Esophagus squamous epithelium (tissue), 5 donors: ENCODE measurements at places on chromosomes 1 and 21.

DNA sequence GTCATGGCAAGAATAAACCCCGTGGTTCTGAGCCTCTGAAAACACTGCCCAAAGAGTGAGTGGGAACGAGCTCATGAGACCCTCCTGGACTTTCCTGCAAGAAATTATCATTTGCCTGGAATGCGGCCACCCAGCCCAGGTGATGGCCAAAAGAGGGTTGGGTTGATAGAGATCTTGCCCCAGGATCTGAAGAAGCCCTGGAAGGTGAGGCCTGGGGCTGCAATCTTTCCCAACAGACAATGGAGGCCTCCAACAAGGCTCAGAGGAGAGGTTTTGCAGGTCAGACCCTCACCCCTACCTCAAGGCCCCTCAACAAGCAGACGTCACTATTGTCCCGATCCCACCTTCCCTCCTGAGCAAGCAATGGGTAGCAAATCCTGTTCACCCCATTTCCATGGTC, 106.0 kb upstream of the SOD1 start:
- H3K4me1 ChIP-seq = peaks cover 14% of the 10 kb centered on the region
- H3K27me3 ChIP-seq = peaks cover 5% of the 10 kb centered on the region
- no peak for DNase-seq
- no peak overlapping the region for H3K4me3 ChIP-seq
- H3K36me3 ChIP-seq = no peaks in the 10 kb centered on the region
- H3K27ac ChIP-seq = no peak overlapping the region

- H3K4me1 ChIP-seq = peaks cover 17% of the 10 kb centered on the region
- H3K4me3 ChIP-seq = no peak overlapping the region
- no peaks in the 10 kb centered on the region for H3K36me3 ChIP-seq
- no peak for DNase-seq
- H3K27ac ChIP-seq = peak overlapping the region; percentile 70
These were observed 42.1 kb upstream of the SRP9 start for GRCh38 chr1:225735252-225736149.

DNA sequence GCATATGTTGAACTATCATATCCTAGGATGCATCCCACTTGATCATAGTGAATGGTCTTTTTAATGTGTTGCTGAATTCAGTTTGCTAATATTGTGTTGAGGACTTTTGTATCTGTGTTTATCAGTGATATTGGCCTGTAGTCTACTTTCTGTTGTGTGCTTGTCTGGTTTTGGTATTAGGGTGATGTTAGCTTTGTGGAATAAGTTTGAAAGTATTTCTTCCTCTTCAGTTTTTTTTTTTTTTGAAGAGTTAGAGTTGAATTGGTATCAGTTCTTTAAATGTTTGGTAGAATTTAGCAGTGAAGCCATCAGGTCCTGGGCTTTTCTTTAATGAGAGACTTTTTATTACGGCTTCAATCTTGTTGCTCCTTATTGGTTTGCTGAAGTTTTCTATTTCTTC, 162.3 kb downstream of the VAV3 start:
- no peak for DNase-seq
- no peaks in the 10 kb centered on the region for H3K36me3 ChIP-seq
- H3K27me3 ChIP-seq = no peaks in the 10 kb centered on the region
- H3K27ac ChIP-seq = no peak overlapping the region

GRCh38 chr1:156935505-156936128, 15.2 kb downstream of the LRRC71 start:
- no peak overlapping the region for H3K4me3 ChIP-seq
- H3K36me3 ChIP-seq = peaks cover 26% of the 10 kb centered on the region
- no peaks in the 10 kb centered on the region for H3K27me3 ChIP-seq
- H3K4me1 ChIP-seq = no peaks in the 10 kb centered on the region

DNA sequence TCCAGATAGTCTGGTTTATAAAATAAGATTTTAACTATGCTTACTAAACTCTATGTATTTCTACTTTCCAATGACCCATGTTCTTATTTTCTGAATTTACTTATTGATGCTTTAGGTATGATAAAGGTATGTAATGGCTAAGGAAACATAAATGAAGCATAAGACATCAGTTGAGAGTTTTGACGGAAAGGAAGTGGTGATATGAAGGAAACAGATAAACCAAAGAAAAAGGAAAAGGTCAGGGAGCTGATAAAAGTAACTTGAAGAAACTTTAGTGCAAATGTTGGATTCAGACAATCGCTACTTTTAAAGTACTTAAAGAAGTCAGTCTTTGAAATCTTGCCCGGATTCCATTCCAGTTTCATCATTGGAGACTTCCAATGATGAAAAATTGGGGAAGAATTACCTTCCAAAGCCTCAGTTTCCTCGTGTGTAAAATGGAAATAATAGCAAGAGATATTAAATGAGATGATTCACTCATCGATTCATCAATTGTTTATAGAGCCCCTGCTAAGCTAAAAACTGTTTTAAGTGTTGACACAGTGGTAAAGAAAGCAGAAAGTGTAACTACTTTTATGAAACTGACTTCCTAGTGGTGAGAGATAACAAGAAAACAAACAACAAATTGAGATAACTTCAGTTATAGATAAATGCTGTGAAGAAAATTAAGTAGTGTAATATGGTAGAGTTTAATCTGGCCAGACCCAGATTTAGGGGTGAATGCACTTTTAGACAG, 10.6 kb downstream of the PTPRC start:
- H3K27me3 ChIP-seq = no peaks in the 10 kb centered on the region
- DNase-seq = no peak
- no peak overlapping the region for H3K4me3 ChIP-seq
- H3K36me3 ChIP-seq = no peaks in the 10 kb centered on the region
